ENCODE measurements at places on chromosomes 16 and 17. TPM values are rescaled to one million over a fixed set of nuclear protein-coding genes. Genes with fewer than 3 reads are reported as not detected.
A peak's percentile ranks its signal among the peaks of the same experiment; 100 is the strongest.

DNA sequence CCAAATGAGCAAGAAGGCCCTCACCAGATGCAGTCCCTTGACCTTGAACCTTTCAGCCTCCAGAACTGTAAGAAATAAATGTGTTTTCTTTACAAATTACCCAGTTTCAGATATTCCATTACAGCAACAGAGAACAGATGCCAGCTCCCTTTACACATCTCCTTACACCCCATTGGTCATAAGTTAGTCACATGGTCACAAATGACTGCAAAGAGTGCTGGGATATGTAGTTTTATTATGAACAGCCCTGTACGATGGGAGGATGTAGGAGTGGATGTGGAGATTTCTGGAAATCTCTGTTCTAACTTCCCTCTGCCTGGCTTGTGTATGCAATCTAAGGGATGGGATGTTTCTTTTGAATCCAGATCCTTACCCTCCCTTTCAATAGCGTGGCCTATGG is 13.3 kb upstream of the RPL38 start:
- DNase-seq: no peak

DNA sequence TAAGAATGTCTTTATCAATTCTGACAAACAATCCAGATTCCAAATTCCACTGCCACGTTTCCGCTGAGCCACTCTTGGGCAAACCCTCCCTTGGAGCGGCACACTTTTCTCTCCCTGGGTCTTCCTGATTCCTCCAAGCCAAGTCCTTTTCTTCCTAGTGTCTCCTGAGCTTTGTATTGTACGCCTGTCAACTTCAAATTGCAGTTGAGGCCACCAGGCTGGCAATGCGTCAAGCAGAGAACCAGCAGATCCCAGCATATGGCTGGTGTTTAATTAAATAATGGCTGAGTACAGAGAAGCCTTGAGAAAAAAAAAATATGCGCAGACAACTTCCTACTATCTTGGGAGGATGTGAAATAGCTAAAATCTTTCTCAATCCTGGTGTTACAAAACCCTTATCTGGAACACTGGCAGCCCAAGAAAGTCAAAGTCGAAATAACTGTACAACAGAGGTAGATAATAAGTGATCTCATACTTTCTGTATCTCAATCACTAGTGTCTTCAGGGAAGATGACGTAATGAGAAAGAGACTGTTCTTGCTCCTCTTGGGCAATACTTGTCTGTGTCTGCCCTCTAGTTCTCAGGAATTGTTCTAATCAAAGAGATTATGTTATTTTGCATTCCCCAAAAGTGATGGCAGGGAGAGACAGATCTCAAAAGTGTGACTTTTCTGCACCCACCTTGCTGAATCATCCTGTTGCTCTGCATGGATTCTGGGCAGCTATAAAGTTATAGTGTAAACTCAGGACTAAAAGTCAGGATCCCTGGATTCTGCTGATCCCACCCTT is 15.0 kb downstream of the SMIM36 start:
- DNase-seq: no peak

DNA sequence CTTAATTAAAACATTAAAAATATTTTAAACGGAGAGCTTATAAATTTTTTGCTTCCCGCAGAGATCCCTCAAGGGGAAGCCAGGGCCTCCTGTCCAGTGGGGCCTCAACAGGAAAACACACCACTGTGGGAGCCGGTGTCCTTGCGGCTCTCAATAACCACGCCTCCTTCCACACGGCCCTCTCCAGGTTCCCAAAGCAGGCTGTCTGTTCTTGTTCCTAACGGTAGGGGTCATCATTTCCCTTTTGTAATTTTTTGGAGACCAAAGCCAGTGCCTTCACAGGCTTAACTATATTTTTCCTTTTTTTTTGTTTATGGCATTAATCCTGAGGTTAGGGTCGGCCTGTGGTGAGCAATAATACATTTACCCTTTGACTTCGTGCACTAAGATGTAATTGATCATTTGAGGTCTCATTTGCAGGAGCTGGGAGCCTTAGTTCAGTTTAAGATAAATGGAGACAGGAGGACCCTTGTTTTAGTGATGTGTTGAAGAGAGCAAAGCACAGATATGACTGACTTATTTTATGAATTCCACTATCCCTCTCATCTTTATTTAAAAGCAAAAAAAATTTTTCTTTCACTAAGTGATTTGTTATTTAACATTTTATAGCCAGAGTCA is 77.5 kb upstream of the N4BP1 start:
- DNase-seq: peak; percentile 29

GRCh38 chr16:5446623-5447240 is 349.1 kb upstream of the EEF2KMT start:
- no peak for DNase-seq

- DNase-seq: no peak
These were observed 1.2 kb downstream of the RPH3AL start for GRCh38 chr17:351449-351738.

DNA sequence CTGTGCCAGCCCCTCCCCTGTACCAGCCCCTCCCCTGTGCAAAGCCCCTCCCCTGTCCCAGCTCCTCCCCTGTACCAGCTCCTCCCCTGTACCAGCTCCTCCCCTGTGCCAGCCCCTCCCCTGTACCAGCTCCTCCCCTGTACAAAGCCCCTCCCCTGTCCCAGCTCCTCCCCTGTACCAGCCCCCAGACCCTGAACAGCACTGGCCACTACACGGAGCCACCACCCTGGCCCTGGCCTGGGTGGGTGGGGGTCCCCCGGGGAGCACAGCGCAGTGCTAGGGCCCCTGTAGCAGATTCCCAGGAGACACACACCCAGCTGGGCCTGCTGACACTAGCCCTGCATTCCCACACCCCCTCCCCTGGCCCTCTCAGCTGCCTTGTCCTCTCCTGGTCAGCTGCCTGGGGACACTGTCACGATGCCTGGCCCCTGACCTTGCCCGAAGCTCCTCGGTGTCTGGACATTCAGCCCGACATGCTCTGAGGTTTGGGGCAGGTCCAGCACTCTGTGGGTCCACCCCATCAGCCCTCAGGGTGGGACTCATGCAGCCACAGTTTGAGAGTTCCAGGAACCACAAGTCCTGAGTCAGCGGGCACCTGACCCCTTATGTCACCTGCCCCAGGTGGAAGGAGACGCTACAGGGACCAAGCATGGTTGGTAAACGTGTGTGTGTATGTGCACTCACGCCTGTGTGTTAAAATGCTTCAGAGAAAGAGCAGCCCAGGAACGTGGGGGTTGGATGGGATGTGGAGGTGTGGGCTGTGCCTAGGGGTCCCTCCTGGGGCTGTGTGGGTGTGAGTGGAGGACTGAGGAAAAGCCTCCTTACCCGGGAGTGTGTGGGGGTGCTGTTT is 114.2 kb downstream of the METRNL start:
- DNase-seq: no peak

- DNase-seq: no peak
These were observed 1.3 kb upstream of the BAIAP2 start for GRCh38 chr17:81033535-81034167.

- no peak for DNase-seq
These were observed 4.3 kb downstream of the TUBG1 start for GRCh38 chr17:42613699-42614295.

DNA sequence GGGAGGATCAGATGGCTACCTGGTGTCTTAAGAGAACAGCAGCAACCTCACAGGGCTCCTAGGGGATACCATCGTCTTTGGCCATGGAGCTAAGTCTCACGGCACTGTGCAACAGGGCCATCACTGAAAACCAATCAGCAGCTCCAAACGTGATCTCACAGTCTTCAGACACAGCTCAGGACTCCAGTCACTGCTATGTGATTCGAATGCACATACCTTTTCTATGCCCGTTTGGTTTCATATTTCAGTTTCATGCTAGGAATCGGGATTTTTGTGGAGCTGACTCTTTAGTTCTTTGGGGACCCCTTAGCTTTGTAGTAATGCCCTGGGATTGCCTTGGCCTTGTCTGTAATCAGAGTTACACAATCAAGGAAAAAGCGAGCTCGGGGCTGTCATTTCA is 162.8 kb upstream of the CDH11 start:
- DNase-seq: no peak

GRCh38 chr17:81100668-81101067 is 64.6 kb upstream of the PVALEF start:
- no peak for DNase-seq

DNA sequence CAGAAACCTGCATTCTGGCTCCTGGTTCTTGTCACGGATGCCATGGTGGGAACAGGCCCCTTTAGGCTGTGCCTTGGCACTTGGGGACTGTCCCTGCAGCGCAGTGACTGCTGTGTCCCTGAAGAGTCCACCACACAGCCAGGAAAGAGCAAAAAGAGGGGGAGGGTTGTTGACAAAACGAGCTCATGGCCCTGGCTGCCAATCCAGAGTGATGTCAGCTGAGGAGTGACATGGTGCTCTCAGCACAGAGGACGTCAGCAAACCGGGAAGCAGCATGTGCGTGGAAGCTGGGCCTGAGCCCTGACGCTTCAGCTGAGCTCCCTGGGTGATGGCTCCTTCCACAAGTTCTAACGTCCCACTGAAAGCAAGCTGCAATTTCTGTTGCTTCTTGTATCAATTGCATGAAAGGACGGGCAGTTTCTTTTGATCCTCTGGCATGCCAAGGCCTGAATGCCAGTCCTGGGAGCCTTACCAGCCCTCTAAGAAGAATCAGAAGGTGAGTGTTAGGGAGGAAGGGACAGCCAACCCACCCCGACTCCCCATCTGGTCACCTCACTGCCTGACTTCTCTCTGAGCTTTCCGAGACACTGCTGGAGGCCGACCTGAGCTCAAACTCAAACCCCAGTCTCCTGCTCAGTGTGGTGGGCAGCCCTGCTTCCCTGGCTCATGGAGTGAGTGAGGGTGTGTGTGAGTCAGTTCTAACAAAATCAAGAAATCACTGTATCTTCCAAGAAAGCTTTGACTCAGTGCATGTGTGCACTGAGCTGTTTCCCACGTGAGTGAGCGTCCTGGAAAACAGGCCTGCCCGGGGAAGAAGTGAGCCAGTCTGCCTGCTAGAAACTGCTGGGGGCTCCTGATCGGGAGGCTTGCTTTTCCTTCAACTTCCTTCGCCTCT is 14.7 kb upstream of the WNT3 start:
- no peak for DNase-seq

DNA sequence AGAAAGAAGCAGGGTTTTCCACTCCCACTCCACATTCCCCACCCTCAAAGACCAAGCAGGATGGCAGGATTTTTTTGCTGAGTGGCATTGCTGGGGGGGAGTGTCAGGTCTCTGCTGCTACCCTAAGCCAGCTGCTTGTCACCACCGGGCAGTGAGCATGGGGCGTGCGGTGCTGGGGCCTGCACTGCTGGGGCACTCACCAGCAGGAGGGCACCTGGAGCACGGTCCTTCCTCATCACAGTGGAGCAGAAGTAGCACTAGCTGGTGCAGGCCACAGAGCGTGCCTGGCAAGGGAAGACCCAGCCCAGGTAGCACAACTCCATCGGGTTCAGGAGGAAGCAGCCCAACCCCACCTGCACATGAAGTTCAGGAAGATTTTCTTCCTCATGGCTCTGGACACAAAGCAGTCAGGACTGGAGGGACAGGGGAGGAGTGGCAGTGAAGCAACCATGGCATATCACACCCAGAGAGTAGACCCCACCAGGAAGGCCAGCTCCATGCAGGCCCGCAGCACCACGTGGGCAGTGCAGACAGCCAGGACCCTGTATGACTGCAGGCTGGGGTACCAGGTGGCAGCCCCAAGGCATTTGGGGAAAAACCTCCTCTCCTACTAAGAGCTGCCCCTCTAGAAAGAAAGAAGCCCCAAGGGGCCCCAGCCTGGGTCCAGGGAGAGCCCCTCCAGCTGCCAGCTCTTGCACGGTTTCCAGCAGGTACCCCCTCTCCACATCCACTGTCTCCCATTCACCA is 16.7 kb upstream of the MYO18A start:
- DNase-seq: no peak

DNA sequence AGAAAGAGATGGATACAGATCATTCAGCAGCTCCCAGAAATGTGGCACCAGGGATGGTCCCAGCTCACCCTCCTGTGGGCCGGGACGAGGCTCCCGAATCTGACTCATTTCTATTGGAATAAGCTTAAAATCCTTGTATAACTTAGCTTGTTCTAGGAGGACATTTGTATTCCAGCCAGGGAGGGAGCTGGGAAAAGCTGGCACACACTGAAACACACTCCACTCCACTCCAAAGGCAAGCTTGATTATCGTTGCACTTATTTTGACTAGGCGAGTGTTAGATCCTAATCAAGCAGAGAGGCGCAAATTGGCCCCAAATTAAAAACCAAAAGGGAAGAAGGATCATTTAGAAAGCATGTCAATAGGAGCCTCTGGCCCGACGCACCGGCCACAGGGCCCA is 339.5 kb downstream of the HS3ST4 start:
- no peak for DNase-seq

NOD2 gene
- total RNA-seq: 1.5 TPM

CCL7 gene
- total RNA-seq: not detected

DNA sequence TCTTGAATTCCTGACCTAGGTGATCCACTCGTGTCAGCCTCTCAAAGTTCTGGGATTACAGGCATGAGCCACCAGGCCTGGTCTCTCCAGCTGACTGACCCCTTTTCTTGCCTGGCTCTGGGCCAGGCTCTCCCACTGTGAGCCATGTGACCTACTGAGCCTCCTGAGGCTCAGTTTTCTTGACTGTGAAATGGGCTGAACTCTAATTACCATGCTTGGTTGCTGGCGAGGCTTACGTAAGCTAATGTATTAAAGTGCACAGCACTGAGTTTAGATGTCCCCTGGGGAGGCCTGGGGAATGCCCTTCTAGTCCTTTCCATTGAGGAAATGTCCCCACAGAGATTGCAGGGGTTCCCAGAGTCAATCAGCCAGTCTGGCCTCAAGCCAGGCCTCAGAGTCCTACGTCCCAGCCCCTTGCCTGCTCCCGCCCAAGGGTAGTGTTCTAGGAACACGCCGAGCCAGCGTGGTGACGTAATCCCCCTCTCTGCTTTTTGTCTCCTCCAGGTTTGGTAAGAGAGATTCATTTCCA is 45.8 kb upstream of the LGALS9 start:
- no peak for DNase-seq

- no peak for DNase-seq
These were observed 201.1 kb downstream of the FTO start for GRCh38 chr16:53905028-53905427.

PLK1 gene
- 3.5 TPM for total RNA-seq

GRCh38 chr17:63378411-63379375 is 67.4 kb downstream of the CYB561 start:
- no peak for DNase-seq

DNA sequence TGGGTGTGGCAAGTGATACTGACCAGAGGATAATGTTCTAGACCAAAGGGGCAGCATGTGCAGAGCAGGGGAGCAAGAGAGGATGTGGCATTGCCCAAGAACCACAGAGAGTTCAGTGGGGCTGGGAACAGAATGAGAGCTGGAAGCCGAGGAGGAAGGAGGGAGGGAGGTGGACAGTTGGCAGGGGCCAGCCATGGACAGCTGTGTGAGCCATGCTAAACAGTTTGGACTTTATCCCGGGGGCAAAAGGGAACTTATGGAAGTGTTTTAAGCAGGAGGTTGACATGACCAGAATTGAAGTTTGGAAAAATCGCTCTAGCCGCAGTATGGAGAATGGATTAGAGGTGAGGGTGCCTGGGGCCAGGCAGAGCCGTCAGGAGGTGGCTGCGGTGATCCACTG is 29.4 kb upstream of the TMEM132E start:
- DNase-seq: no peak

KRTAP4-3 gene
- not detected for total RNA-seq

TPSB2 gene
- 4.4 TPM for total RNA-seq

Data from urinary bladder (tissue), 4 donors.